ENCODE measurements at places on chromosomes 5 and 9.

GRCh38 chr5:126538579-126538978, 56.4 kb downstream of the ALDH7A1 start:
- no peak for DNase-seq

DNA sequence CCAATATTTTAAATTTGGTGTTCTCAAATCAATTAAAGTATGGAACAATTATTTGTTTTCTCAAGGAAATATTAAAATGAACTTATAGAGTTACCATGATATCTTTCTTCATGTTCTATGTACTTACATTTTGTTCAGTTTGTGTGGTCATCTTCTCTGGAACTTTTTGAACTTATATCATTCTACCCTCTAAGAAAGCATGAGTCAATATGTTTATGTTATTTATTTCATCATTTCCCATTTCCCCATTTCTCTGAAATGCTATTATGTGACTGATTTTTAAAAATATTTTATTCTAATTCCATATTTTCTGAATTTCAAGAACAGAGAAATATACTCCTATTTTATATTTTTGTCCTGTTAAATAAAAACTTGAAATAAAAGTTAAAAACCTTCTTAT, 123.5 kb upstream of the ACOT12 start:
- DNase-seq = no peak

GRCh38 chr5:128338649-128339048, 199.4 kb downstream of the FBN2 start:
- DNase-seq = no peak

DNA sequence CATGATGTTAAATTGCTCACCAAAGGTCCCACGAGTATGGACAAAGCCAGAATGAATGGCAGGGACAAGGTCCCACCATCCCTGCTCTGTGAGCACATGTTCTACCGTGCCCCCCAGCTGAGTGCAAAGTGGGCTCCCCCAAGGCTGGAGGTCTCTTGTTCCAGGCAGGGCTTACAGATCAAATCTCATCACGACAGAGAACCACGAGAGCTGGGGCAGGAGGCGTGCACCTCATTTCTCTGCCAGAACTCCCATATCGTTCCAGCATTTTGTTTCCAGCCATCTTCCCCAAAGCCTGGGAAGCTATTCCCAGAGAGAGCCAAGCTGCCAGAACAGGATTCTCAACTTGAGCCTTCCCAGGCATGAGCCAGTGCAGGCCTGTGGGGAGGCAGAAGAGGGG, 108.5 kb downstream of the ZNF354C start:
- no peak for DNase-seq

DNA sequence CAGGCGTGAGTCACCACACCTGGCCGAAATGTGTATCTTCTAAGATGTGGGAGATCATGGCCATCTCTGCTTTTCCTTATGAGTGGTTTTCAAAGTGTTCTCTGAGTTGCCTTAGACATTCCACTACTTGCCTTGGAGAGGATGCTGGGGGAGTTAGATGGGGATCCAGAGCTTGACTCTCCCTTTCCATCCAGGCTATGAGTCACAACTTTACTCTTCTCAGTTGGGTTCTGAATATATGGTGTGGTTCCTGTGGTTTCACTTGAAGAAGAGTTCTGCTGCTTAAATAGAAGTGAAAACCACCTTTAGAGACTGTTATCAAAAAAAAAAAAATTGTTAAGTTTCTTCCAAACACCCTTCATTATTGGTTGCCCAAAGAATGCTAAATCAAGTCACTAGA, 217.6 kb downstream of the ZNF608 start:
- no peak for DNase-seq

DNA sequence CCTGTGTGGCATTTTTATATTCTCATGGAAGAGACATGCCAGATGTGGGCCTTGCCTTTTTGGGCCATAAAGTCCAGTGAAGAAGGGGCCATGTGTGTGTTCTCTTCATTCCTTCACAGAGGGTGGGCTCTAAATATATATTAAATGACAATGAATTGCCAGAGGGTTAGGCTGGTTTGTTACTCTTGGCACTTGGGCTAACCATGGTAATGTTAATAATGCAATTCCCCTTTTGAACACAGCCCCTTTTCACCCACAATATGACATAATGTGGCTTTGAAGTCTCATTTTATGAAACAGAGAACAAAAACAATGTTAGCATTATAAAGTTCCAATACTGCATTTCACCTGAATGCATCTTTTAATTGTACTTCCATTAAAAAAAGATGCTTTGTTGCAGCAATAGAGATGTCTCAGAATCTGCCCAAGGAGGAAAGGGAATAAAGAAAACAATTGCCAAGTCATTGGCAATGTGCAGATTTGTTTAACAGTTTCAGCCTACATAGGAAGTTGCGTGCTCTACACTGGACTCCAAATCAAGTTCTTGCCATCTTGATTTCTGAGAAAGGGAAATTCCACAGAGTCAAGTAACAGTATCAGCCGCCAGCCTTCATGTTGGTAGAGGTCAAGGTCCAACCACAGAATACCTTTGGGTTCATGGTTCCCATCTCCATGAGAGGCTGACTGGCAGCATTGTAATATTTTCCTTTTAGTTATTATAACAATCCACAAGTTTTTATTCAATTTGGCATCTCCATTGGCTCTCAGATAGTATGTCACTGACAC, 141.9 kb downstream of the SLC12A2 start:
- no peak for DNase-seq

GRCh38 chr9:73643379-73644013, 491.8 kb downstream of the ANXA1 start:
- DNase-seq = no peak

DNA sequence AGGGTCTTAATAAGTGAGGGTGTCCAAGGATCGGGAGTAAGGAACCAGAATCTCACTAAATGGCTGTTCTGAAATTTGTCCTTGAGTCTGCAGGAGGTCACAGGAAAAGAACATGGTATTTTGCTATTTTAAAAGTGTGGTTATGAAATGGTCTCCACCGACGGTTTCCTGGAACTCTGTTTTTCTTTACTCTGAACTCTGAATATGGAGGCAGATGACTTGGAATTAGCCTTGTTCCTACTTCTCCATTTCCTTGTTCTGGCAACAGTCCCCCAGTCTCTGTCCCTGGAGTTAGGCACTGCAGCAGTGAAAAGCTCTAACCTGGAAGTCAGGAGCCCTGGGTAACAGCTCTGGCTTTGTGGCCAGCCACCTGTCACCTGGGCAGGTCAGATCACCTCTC, 46.6 kb upstream of the C5orf58 start:
- DNase-seq = no peak

- no peak for DNase-seq
These were observed 80.8 kb downstream of the ZNF618 start for GRCh38 chr9:113956901-113957300.

- no peak for DNase-seq
These were observed 13.0 kb upstream of the ABLIM3 start for GRCh38 chr5:149128023-149128875.

DNA sequence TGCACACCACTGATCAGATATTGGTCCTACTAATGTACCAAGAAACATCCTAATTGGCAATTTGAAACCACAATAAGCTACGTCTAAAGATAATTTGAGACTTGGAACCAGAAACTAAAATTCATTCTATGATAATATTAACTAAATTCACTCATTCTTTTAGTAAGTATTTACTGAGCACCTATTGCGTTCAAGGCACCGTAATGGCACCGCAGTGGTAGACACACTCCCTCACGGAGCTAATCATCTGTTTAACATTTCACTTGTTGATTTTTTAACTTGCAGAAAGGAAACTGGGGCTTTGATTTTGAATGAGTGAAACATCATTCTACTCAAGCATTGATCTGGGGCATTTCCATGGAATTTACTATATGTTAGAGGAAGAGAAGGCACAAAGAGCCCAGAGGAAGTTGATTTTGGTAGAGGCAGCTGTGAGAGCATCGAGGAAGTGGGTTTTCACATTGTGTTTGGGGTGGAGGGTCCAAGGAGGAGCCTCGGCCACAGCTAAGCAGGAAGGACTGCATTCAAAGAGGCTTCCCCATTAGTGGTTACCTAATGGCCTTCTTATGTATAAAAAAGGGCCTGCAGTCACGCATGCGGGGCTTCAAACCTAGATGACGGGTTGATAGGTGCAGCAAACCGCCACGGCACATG, 7.1 kb downstream of the RAPGEF1 start:
- DNase-seq = no peak

- no peak for DNase-seq
These were observed 193.9 kb downstream of the TRPM3 start for GRCh38 chr9:70927530-70927929.

GRCh38 chr5:90290648-90291047, 118.9 kb downstream of the CETN3 start:
- DNase-seq = no peak

DNA sequence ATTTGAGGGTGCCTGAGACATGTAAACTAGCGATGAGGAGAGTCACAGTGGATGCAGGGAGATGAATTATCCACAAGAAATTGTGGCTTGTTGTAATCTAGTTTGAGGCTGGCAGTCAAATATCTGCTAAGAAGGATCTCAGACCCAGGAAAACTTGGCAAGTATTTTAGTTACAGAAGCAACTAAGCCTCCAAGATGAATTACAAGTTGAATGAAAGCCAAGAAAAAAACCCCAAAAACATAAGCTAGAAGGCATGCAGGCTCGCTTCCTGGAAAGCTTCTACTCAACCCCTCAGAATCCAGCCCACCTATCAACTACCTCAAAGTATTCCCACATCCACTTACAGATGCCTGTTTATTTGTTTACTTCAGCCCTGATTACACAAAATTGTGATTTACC, 696.9 kb downstream of the MAT2B start:
- DNase-seq = no peak

GRCh38 chr5:137191179-137191578, 307.9 kb downstream of the SPOCK1 start:
- DNase-seq = no peak

GRCh38 chr5:135271533-135272310, 127.3 kb downstream of the MACROH2A1 start:
- DNase-seq = no peak
